ENCODE measurements at places on chromosomes 6 and 20. TPM values are rescaled to one million over a fixed set of nuclear protein-coding genes. Genes with fewer than 3 reads are reported as not detected.

The DHX35 gene
- total RNA-seq: 26.2 TPM

The TRPC4AP gene
- total RNA-seq: 48.2 TPM

The DCDC2 gene
- total RNA-seq: not detected

The GNRH2 gene
- total RNA-seq: not detected

GRCh38 chr6:10465629-10466499 is 51.0 kb upstream of the TFAP2A start:
- no peaks in the 10 kb centered on the region for H3K36me3 ChIP-seq
- no peak overlapping the region for H3K27ac ChIP-seq
- DNase-seq: no peak
- H3K4me3 ChIP-seq: no peak overlapping the region

- no peaks in the 10 kb centered on the region for H3K4me1 ChIP-seq
- H3K27me3 ChIP-seq: no peaks in the 10 kb centered on the region
- no peak for DNase-seq
- H3K27ac ChIP-seq: no peak overlapping the region
- H3K4me3 ChIP-seq: no peak overlapping the region
- no peaks in the 10 kb centered on the region for H3K36me3 ChIP-seq
Measured at GRCh38 chr6:89360415-89360999, 8.0 kb upstream of the UBE2J1 start.

DNA sequence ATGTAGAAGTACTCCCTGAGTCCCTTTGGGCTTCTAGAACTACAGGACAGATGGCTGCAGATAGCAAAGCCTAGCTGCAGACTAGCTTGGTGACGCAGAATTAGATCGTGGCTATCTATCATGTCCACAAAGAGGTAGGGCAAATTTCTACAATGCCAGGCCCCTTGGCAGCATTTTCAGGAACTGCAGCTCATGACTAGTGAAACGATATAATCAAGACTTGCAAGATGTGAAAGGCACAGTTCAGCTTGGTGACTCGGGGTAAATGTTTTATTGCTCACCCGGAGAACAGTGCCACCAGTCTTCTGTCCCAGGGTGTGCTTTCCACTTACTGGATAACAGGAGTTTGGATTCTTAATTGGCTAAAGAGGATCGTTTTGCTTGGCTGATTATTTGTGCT is 108.7 kb upstream of the LY86 start:
- H3K36me3 ChIP-seq: no peaks in the 10 kb centered on the region
- H3K27ac ChIP-seq: no peak overlapping the region
- H3K4me3 ChIP-seq: no peak overlapping the region
- no peaks in the 10 kb centered on the region for H3K4me1 ChIP-seq

The C20orf141 gene
- total RNA-seq: not detected

DNA sequence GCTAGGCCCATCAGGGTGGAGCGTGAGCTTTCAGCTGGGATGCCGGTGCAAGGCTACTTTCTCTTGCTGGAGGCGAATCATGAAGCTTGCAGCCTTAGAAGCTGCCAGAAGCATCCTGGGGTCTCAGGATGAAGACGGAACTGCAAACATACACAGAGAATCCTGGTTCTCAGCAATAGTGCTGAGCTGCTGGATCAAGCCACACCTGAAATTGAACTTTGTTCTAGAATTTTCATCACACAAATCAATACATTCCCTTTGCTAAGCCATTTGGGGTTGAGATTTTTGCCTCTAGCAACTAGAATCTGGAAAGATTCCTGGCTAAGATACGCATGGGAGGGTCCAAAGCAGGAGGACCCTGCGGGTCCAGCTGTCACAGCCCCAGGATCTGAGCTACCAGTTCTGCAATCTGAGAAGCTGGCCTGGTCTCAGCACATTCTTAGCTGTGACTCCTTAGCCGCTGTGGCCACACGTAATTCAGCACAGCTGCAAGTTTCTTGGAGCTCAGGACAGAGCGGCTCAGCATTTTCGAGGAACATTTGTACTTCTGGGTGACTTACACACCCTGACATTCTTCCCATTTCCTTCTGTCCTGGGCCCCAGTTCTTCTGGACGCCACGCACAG is 6.6 kb upstream of the ARFGAP1 start:
- H3K36me3 ChIP-seq: no peaks in the 10 kb centered on the region
- H3K4me1 ChIP-seq: no peaks in the 10 kb centered on the region
- H3K27me3 ChIP-seq: peaks cover 69% of the 10 kb centered on the region
- no peak overlapping the region for H3K27ac ChIP-seq

- H3K4me1 ChIP-seq: peaks cover 53% of the 10 kb centered on the region
- no peaks in the 10 kb centered on the region for H3K36me3 ChIP-seq
- no peaks in the 10 kb centered on the region for H3K27me3 ChIP-seq
- peak within 1 kb of the TSS; percentile 94 for H3K27ac ChIP-seq
Measured at GRCh38 chr6:39791850-39792539, at the start of gene DAAM2. Gene DAAM2 (plus strand): TSS chr6:39792376. CDS start chr6:39856303, 63,927 bp downstream.

DNA sequence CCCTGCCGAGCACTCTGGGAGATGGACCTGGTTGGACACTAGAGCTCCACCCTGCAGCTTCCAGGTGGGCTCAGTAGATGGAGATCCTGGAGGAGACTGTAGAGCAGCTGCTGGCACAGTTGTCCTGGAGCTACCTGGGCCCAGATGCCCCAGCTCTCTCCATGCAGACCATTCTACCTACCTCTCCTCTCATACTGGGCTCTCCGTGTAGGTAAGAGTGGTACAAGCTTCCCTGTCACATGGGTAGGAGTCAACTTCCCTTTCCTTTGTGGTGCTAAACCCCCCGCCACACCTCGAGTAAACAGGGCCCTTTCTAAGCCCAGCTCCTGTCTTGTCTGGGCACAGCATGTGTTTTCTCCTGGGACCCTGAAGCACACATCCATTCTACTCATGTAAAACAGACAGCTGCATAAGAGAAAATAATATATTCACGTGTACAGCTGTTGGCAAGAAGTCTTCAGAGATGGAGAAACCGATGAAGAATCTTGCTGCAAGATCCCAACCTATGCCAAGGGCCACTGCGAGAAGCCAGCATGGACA is 108.1 kb upstream of the DUSP22 start:
- no peak overlapping the region for H3K4me3 ChIP-seq
- no peak for DNase-seq
- H3K27me3 ChIP-seq: peaks cover 7% of the 10 kb centered on the region
- no peaks in the 10 kb centered on the region for H3K36me3 ChIP-seq
- H3K27ac ChIP-seq: no peak overlapping the region
- no peaks in the 10 kb centered on the region for H3K4me1 ChIP-seq

The C6orf141 gene
- total RNA-seq: 2.4 TPM

The MYCT1 gene
- 12.1 TPM for total RNA-seq

- DNase-seq: no peak
- peak overlapping the region; percentile 21 for H3K27ac ChIP-seq
- no peaks in the 10 kb centered on the region for H3K36me3 ChIP-seq
- H3K4me1 ChIP-seq: no peaks in the 10 kb centered on the region
Measured at GRCh38 chr20:5090191-5090590, 29.6 kb downstream of the PCNA start.

The HFE gene
- total RNA-seq: 3.0 TPM

GRCh38 chr20:19348582-19348981 is 136.1 kb downstream of the SLC24A3 start:
- no peaks in the 10 kb centered on the region for H3K4me1 ChIP-seq
- no peaks in the 10 kb centered on the region for H3K36me3 ChIP-seq
- H3K27me3 ChIP-seq: no peaks in the 10 kb centered on the region
- no peak overlapping the region for H3K4me3 ChIP-seq

The RPS10 gene
- total RNA-seq: 3,592 TPM

GRCh38 chr6:7821426-7821825 is 89.2 kb downstream of the TXNDC5 start:
- H3K4me3 ChIP-seq: no peak overlapping the region
- no peak for DNase-seq
- H3K27ac ChIP-seq: no peak overlapping the region
- no peaks in the 10 kb centered on the region for H3K27me3 ChIP-seq
- H3K36me3 ChIP-seq: no peaks in the 10 kb centered on the region
- H3K4me1 ChIP-seq: no peaks in the 10 kb centered on the region

DNA sequence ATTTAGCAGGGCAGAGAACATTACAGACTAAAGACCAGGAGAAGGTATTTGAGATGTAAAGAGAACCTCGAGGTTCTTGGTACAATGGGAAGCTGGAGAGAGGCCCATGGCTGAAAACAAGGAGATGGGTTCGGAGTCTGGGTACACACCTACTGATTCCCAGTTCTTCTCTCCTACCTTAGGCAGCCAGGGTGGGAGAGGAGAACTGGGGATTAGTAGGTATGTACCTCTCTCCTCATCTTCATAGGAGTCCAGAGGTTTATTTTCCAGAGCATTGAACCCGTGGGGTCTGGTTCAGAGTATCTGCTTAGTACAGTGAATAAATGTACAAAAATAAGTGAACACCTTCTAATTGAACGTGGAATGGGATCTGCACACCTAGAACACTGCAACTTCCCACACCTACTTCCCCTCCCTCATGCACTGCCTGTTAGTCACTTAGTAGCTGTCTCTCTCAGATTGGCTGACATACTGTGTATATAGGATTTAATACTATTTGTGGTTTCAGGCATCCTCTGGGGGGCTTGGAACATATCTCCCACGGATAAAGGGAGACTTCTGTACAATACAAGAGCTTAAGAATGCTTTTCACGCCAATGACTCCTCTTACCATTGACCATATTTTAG is 23.5 kb upstream of the NUP153 start:
- H3K4me1 ChIP-seq: no peaks in the 10 kb centered on the region
- H3K36me3 ChIP-seq: no peaks in the 10 kb centered on the region
- no peak for DNase-seq
- H3K27me3 ChIP-seq: no peaks in the 10 kb centered on the region
- no peak overlapping the region for H3K27ac ChIP-seq
- H3K4me3 ChIP-seq: no peak overlapping the region

GRCh38 chr6:5580736-5581581 is 319.6 kb downstream of the FARS2 start:
- no peak overlapping the region for H3K4me3 ChIP-seq
- H3K36me3 ChIP-seq: no peaks in the 10 kb centered on the region
- H3K27ac ChIP-seq: no peak overlapping the region
- DNase-seq: no peak
- H3K27me3 ChIP-seq: no peaks in the 10 kb centered on the region

DNA sequence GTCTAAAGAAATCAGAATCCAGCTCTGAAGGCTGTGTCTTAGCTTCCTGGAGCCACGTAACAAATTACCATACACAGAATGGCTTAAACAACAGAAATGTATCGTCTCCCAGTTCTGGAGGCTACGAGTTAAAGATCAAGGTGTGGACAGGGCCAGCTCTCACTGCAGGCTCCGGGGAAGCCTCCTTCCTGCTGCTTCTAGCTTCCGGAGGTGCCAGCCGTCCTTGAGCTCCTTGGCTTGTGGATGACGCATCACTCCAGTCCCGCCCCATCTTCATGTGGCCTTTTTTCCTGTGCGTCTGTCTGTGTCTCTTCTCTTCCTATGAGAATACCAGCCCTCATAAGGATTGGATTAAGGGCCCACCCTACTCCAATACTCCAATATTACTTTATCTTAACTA is 319.1 kb upstream of the QKI start:
- H3K4me1 ChIP-seq: no peaks in the 10 kb centered on the region
- no peak overlapping the region for H3K4me3 ChIP-seq
- H3K36me3 ChIP-seq: no peaks in the 10 kb centered on the region
- no peaks in the 10 kb centered on the region for H3K27me3 ChIP-seq

GRCh38 chr6:139254196-139254595 is 37.6 kb downstream of the TXLNB start:
- no peak overlapping the region for H3K4me3 ChIP-seq
- H3K4me1 ChIP-seq: peaks cover 18% of the 10 kb centered on the region
- H3K36me3 ChIP-seq: peaks cover 24% of the 10 kb centered on the region
- no peaks in the 10 kb centered on the region for H3K27me3 ChIP-seq

The SCGN gene
- 1.7 TPM for total RNA-seq

DNA sequence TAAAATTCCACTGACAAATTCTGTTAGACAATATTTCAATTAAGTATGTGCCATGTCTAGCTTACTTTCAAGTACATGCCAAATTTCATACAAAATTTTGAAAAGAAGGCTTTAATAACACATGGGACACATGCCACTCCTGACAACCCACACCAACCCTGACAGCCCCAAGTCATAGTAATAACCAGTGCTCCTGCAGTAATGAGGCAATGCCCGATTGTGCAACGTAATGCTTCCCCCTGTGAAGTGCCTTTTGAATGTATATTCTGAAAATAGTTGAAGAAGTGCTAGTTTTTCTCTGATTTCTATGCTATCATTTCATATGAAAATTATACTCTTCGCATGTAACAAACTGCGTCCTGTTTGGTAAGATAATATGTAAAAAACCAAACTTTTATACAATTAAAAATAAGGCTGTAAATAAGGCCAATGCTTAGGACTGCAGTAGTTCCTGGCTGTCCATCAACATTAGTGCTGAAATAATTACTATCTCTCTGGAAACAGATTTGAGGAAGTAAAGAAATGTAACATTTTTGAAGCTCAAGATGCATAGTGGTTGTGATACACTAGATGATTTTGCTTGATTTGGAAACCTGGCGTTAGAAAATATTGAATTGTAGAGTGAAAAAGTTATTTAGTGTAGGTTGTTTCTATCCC is 125.8 kb upstream of the BCLAF1 start:
- H3K27me3 ChIP-seq: no peaks in the 10 kb centered on the region
- no peaks in the 10 kb centered on the region for H3K36me3 ChIP-seq
- H3K27ac ChIP-seq: no peak overlapping the region
- no peak overlapping the region for H3K4me3 ChIP-seq
- no peaks in the 10 kb centered on the region for H3K4me1 ChIP-seq

- H3K27me3 ChIP-seq: no peaks in the 10 kb centered on the region
- H3K27ac ChIP-seq: peak overlapping the region; percentile 98
- peak overlapping the region; percentile 85 for H3K4me3 ChIP-seq
- no peak for DNase-seq
- peaks cover 22% of the 10 kb centered on the region for H3K4me1 ChIP-seq
- peaks cover 29% of the 10 kb centered on the region for H3K36me3 ChIP-seq
Measured at GRCh38 chr6:43628393-43629103, 516 bp downstream of the GTPBP2 start.

DNA sequence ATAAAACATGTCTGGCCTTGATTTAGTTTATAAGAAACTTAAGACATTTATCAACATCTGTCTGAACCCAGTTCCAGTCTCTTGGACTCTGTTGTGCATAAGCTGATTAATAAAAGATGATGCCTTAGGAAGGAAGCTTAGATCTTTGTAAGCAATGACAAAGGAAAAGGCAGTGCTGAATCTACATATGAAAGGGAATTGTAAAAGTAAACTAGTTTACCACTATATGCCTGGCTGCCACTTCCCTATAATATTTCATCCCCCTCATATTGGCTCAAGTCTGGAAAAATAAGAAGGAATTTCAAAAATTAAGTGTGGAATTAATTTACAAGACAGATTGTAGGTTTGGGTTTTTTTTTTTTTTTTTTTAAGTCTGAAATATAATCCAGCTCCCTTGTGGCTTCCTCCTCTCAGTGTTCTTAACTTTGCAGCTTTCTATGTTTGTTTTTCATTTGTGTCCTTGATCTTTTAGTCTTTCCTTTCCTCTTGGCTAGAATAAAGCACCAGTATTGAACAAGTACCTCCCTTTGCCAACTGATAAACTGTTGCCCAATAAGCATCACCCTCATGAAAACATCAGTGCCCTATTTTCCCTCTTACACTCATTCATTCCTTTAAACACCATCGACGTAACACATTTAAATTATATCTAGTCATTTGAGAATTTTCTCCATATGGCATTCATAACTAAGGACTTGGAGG is 146.7 kb upstream of the TBX18 start:
- no peaks in the 10 kb centered on the region for H3K4me1 ChIP-seq
- no peak overlapping the region for H3K4me3 ChIP-seq
- no peak overlapping the region for H3K27ac ChIP-seq
- no peaks in the 10 kb centered on the region for H3K27me3 ChIP-seq
- H3K36me3 ChIP-seq: no peaks in the 10 kb centered on the region

The CTAGE9 gene
- not detected for total RNA-seq
